ENCODE measurements at places on chromosomes 4 and X.

GRCh38 chrX:24301060-24301459 is 12.8 kb downstream of the SUPT20HL2 start:
- no peak for DNase-seq

- DNase-seq = no peak
These were observed 771 bp upstream of the LAMTOR3 start for GRCh38 chr4:99894998-99895397.

DNA sequence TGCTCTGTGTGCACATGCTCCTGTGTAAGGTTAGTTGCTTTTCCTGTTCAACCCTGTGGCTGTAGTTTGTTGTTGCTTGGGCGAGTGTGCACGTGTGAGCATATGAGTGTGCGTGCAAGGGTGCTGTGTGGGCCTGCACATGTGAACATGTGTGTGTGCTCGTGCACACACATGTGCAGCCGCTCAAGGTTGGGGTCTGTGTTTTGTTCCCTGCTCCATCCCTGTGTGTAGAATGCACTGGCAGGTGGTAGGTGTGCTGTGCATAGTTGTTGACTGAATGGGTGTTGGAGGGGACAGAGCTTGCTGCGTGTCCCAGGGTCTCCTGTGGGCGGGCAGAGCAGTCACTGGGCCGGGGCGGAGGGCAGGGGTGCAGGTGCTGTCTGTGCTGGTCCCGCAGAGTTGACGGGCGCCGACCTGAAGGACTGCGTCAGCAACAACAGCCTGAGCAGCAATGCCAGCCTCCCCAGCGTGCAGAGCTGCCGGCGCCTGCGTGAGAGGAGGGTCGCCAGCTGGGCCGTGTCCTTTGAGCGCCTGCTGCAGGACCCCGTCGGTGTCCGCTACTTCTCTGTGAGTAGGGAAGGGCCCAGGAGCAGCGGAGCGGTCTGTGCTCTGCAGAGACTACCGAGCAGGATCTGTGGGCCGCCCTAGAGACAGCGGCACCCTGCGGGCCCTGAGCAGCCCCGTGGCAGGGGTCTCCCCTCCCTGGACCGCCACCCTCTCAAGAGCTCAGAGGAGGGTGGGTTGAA is 27.9 kb upstream of the HGFAC start:
- no peak for DNase-seq

DNA sequence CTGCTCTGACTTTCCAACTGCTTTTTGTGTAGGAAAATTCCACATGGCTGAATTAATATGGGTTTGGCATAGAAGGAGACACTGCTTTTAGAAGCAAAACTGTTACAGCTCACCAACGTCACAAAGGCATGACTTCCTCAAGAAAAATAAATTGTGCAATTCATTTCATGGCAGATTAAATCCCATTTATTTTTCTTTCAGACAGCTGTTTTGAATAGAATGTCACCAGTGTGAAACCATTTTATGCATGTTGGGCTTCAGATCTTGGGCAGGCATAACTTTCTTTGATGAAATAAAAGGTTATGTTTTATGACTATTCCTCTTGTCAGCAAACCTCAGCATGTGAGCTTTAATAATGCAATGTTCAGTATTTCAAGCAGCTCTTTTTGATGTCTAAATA is 542.8 kb downstream of the GALNTL6 start:
- no peak for DNase-seq

DNA sequence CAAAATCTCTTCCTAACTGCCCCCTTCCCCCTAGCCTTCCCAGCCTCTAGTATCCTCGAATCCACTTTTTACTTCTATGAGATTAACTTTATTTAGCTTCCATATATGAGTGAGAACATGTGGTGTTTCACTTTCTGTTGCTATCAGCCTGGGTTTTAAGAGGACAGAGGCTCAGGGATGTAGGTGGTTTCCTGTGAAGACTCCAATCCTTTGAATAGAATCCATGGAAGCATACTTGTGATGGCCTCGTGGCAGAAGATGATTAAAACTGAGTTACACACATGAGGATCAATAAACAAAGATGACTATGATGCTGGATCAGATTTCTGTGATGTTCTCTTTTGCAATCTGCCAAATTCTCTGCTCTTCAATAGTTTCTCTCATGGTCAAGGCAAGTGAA is 29.8 kb downstream of the CD99L2 start:
- no peak for DNase-seq

DNA sequence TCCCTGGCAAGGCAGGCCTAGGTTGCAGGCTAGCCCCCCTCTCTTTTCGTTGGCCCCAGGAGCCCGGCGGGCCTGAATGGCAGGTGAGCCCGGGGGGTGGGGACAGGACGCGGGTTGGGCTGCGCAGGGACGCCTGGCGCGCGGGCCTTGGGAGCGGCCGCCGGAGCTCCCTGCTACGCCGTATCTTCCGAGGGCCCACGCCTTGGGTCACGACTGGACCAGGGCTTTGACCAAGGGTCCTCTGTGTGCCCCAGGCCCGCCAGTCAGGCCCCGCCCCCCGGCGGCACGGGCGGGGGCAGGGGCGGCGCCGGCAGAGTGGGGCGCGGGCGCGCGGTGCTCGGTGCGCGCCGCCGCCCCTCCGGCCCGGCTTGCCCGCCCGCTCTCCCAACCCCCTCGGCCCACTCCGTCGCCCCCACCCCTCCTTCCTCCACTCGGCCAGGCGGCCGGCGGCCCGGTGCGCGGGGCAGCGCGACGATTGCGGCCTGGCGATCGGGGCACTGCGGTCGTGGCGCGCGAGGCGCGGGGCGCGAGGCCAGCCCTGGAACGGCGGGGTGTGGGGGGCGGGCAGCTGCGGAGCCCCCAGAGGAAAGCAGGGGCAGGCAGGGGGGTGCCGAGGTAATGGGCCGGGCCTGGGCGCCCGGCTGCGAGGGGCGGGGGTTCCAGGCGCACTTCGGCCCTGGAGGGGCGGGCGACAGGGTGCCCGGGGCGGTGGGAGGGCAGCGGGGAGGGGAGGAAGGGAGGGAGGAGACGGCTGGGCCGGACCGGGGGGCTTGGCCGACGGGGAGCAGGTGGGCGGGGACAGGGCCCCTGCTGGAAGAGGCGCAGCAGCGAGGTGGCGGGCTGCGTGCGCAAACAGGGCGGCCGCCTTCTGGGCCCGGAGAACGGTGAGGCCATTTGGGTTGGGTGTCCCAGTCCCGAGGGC is at the start of gene PRRG3:
Gene PRRG3 (plus strand): TSS at position 798 of the 922 bp plus-strand sequence. CDS start 3,357 bp downstream, outside the sequence.
- DNase-seq = no peak

DNA sequence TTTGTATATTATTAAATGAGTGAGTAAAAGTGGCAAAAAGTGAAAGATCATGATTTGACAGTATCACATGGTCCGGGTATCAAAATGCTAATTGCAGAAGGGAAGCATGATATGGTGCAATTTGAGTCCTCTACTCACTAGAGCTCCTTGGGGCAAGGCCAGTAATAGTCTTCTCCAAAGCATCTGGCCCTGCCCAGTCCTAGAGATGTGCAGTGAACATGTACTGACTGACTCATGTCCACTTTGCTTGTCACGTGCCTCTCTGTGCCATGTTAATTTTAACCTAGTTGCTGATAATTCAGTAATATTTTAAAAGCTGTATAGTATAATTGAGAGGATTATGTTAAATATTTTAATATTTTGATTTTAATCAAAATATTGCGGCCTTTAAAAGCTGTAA is 54.6 kb upstream of the TENM3 start:
- DNase-seq = peak; percentile 15

DNA sequence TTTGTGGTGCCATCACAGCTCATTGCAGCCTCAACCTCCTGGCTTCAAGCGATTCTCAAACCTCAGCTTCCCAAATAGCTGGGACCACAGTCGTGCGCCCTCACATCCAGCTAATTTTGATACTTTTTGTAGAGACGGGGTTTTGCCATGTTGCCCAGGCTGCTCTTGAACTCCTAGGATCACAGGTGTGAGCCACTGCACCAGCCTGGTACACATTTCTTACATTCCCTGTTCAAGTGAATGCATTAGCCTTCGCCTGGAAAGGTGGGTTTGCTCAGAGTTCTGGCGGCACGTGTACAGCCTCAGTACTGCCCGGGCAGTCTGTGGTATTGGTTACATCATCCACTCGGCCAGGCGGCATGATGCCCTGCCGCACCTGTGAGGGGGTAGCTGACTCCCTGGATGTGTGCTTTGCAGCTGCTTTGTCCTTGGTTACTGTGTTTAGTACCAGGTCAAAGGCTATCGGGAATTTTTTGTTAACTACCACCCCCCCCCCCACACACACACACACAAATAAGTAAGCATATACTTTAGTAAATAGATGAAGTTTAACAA is 57.1 kb downstream of the TNIP2 start:
- DNase-seq = no peak

- no peak for DNase-seq
These were observed at the start of gene HEPH for GRCh38 chrX:66163849-66164411. HEPH (plus strand) TSS chrX:66164247; CDS start chrX:66170571, 6,324 bp downstream.

DNA sequence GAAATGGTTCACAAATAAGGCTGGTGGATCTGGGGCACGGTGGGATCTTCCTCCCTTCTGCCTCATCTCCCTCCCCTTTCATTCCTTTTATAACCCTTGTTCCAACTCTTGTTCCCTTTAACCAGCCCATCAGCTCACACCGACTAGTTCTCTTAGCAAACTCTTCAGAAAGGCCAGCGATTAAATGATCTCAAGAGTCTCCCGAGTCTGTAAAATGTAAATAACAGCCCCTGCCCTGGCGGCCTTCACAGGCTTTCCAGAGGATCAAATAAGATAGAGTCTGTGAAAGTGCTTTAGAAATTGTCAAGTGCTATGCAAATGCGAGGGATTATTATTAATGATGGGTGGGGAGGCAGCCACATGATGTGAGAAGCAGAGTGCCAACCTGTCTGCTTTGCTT is 27.1 kb downstream of the TSC22D3 start:
- no peak for DNase-seq

GRCh38 chr4:65437102-65437501 is 233.2 kb downstream of the EPHA5 start:
- no peak for DNase-seq

DNA sequence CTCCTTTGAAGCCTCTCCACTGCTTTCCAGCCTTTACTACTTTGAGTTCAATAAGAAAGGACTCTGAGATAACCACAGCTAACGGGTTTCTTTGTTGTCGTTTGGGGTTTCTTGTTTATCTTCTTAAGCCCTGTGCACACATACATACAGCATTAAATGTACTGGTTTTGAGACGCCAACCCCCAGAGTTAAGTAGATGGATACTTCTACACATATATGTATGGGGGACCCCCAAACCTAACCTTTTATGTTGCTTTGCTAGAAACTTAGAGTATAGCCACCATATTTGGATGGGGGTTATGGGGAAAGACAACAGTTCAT is 697 bp downstream of the CEP135 start:
- no peak for DNase-seq

DNA sequence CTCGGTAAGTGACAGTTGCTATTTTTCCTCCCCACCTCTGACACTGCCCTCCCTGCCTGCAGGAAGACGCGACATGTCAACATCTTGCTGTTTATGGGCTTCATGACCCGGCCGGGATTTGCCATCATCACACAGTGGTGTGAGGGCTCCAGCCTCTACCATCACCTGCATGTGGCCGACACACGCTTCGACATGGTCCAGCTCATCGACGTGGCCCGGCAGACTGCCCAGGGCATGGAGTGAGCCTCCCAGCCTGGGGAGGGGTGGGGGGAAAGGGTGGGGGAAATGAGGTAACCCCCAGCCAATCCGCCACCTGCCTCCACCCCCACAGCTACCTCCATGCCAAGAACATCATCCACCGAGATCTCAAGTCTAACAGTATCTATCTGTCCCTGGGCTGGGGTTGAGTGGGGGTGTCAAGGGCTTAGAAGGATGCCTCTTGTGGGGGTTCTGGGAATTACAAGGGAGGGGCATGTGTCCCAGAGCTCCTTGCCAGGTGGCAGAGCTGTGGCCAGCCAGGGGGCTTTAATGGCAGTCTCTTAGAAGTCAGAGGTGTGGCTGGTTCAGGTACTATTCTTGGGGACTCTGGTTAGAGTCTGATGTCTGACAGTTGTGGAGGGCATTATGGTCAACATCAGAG is 7.8 kb downstream of the ARAF start:
- no peak for DNase-seq

- no peak for DNase-seq
These were observed 212.4 kb upstream of the PACRGL start for GRCh38 chr4:20487852-20488251.

- no peak for DNase-seq
These were observed 14.6 kb downstream of the HMX1 start for GRCh38 chr4:8856835-8857621.

Measured in kidney tubule cell (primary cell).